SJCRH30 (cell line): ENCODE measurements at places on chromosomes 7 and 10.

- no peak for DNase-seq
These were observed 209.3 kb upstream of the CTBP2 start for GRCh38 chr10:125369382-125370326.

DNA sequence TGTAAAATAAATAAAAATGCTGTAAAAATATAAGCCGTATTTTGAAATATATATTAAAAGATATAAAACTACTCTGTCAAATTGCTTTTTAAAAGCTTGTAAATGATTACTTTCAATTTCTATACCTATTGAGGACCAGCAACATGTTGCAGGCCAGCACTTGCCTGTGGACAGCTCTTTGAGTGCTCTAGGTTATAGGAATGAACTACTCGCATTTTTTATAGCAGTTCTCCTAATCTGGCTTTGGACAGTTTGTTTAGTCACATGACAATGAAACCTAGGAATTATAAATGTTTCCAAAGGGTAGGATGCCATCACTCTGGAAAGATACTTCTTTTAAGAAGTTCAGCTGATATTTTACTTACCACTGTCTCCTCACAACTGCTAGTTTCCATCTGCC, 117.7 kb upstream of the PTPRZ1 start:
- no peak for DNase-seq

DNA sequence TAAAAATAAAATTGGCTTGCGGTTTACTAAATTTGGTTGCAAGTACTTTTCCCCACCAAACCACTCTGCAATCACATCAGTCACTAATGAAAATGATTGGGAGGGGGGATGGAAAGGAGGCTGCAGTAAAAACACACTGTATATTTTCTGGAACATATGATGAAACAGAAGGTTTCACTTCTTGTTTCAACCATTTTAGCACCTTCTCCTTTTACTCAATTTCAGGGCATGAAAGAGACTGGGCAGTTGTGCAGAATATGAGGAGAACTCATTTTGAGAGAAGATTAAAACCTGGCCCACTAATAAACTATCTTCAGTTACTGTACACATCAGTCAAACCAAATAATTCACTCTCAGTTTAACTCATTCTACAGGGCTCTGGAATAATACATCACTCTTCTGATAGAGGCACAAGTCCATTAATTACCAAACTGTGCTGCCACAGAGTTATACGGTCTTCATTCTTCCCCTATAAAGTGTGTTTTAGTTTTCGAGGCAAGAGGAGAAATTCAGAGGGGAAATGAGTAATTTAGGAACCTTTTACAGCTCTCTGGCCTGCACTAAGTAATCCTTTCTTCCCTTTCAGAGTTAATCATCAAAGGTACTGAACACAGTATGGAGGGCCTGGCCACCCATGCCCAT, 25.5 kb downstream of the JAZF1 start:
- DNase-seq: no peak

DNA sequence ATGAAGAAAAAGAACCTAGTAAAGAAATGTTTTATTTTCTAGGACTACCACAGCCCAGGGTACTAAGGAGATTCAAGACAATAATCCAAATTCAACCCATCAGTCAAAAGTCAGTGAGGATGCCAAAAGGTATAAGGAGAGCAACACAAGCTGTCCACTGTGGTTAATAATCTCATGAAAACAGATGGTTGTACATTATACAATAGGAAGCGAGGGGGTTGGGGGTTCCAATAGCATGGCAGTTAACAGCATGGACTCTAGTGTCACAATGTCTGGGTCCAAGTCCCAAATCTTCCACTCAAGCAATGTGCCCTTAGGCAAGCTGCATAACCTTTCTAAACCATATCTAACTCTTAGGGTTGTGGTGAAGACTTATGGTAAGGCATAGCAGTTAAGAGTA, 35.1 kb downstream of the BRAF start:
- peak; percentile 24 for DNase-seq

DNA sequence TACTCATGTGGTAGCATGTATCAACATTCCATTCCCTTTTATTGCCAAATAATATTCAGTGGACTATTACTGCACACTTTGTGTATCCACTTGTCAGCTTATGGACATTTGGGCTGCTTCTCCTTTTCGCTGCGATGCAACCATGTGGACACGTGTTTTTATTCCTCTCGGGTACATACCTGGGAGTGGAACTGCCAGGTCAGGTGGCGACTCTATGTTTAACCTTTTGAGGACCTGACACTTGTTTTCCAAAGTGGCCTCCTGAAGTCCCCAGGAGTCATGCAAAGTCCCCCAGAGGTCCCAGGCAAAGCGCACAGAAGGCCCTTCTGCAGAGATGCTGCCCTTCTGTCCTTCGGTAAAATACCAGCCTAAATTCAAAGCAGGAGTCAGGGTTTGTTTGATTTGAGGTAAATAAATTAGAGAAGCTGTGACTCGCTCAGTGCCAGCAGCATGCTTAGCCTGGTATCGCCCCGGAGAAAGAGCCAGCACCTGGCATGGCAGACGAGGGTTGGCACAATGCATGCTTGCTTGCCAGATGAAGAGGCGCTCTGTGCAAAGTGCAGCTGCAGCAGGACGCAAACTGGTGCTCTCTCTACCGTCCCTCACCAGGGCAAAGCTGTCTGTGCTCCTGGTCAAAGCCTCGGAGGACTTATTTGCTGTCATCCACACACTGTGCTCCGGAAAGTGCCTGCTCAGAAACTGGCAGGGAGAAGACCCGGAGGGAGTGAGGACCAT, 37.8 kb downstream of the HIPK2 start:
- DNase-seq: no peak
